GM03348 (cell line): ENCODE measurements at places on chromosomes 1 and 21.
A peak's percentile ranks its signal among the peaks of the same experiment; 100 is the strongest.

DNA sequence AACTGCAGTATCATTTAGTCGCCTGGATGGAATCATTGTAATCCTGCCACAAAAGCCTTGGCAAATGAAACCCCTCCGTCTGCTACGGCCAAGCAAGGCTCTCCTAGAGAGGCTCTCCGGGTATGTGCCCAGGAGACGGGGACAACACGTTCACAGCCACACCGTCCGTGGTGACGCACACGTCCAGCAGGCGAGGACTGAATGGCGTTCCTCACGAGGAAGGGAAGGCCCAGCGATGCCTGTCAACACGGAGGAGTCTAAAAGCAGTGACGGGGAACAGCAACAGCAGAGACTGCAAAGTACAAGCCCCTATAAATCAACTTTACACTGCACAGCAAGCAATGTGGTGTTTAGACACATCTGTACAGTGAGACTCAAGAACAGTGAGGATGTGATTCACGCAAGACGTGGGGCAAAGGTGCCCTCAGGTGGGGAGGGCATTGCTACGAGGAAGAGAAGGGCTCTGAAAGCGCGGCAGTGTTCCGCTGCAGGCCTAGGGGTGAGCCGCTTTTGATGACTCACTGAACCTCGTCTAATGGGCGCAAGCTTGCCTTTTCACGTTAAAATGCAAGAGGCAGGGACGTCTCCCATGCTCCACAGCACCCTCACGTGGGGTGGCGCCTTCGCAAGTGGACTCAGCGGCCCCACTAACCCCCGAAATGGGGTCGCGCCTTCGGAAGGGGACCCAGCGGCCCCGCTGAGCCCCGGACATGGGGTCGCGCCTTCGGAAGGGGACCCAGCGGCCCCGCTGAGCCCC lies 6.8 kb downstream of the WRAP73 start:
- DNase-seq: no peak

GRCh38 chr21:44445145-44445812 lies 10.0 kb upstream of the LRRC3 start:
- DNase-seq: no peak

DNA sequence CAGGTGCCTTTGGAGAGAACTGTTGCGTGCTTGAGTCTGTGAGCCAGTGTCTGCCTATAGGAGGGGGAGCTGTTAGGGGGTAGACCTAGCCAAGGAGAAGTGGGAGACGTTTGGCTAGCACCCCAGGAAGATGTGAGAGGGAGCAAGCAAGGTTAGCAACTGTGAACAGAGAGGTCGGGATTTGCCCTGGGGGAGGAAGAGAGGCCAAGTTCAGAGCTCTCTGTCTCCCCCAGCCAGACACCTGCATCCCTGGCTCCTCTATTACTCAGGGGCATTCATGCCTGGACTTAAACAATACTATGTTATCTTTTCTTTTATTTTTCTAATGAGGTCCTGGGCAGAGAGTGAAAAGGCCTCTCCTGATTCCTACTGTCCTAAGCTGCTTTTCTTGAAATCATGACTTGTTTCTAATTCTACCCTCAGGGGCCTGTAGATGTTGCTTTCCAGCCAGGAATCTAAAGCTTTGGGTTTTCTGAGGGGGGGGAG lies 2.4 kb downstream of the BTG2 start:
- DNase-seq: no peak

DNA sequence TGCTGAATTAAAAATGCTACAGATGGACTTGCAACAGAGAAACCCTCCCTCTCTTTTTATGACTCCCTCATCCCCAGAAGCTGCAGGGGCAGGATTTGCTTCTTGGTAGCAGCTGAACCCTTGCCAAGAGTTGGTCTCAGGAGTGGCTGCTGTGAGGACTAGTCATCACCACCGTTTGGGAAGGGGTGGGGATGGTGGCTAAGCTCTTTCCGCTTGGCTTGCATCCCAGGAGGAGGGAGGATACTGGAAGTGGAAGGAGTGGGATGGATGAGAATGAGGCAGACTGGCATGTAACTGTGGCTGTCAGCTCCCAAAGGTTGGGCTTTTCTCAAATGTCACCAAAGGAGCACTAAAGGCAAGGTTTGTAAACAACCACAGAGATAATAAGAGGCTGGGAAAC lies 50.8 kb upstream of the COL24A1 start:
- DNase-seq: peak; percentile 72

GRCh38 chr1:234613128-234613875 lies 3.3 kb upstream of the IRF2BP2 start:
- peak; percentile 48 for DNase-seq

DNA sequence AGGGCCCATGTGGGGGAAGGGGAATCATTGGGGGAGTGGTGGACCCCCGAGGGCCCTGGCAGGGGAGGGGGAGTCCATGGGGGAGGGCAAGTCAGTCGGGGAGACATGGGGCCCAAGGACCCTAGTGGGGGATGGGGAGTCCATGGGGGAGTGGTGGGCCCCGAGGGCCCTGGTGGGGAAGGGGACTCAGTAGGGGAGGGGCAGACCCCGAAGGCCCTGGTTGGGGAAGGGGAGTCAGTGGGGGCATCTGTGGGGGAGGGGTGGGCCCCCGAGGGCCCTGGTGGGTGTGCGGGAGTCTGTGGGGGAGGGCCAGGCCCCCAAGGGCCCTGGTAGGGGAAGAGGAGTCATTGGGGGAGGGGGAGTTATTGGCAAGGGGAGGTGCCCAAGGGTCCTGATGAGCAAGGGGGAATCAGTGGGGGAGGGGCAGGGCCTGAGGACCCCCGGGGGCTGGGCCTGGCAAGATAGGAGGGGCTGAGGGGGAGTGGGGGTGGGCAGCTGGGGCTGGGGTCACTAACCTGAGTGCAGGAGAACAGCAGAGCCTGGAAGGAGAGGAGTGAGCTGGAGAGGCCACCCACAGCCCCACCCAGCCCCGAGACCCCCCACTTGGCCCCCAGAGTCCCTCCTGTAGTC lies 2.1 kb downstream of the MXRA8 start:
- DNase-seq: no peak

DNA sequence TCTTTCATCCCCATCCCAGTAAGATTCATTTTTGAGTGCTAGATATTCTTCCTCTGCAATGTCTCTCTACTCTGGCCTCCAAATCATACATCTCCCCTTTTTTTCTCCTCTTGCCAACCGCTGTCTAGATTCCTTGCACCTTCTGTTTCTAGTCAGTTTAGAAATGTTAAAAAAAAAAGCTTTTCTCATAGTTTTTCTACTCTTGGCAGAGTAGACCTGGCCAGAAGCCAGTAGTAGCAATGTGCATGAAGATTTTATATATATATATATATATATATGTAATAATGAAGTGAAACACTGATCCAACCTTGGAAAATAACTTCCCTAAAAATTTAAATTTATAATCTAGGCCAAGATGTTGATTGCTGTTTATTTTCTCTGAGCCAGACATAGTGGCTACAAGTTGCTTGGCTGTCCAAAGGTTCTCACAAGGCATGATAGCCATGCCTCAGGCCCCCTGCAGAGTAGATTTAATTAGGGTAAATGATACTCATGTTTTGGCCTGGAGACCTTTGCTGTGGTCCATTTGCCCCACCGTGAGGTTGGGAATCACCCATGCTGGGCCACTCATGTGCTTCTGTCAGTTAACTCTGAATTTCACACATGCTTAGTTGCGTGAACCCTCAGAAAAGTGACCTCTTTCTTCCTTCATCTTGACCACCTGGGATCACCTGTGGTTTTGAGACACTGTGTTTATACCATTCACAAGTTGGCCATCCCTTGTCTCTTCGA lies 103.4 kb upstream of the KCNE2 start:
- DNase-seq: no peak

GRCh38 chr1:116879478-116880133 lies 30.1 kb upstream of the PTGFRN start:
- DNase-seq: no peak

DNA sequence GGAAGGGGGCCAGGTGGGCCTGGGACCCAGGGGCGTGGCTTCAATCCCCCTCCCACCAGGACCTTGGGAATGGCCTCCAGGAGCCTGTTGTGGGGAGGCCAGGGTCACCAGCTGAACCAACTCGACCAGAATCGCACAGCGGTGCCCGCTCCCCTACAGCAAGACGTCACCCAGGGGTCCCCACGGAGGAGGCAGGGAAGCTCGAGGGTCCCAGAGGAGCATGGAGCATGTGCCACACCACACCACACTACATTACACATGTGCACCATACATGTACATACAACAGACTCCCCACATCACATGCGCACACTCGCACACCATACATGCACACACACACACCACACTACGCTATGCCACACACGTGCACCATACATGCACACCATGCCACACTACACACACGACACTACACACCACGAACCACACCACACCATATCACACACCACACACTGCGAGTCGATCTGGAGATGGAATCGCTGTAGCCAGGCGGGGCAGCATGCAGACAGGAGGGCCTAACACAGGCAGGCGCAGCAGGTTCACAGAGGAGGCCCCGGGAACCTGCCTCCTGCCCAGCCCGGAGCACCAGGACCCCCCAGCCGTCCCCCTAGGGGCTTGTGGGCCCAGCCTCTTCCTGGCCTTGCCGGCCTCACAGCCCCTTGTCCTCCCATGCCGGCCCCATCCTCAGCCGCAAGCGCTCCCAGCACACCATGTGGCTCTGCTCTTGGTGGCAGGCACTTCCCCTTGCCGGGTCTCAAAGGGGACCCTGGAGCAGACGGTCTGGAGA lies 596 bp downstream of the ITGB2 start:
- DNase-seq: no peak

DNA sequence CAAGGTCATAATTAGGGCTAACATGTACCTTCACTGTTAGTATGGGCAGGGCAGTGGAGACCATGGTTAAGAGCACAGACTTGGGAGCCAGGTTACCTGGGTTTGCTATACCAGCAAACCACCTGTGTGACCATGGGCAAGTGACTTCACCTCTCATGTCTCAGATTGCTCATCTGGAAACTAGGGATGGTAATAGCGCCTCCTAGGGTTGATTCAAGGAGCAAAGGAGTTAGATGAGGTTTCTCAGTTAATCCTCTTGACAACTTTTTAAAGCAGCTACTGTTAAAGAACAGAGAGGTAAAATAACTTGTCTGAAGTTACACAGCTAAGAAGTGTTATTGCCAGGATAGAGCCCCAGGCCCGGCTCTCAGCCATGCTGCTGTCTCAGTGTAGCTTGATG lies 790 bp upstream of the MATN1 start:
- no peak for DNase-seq

DNA sequence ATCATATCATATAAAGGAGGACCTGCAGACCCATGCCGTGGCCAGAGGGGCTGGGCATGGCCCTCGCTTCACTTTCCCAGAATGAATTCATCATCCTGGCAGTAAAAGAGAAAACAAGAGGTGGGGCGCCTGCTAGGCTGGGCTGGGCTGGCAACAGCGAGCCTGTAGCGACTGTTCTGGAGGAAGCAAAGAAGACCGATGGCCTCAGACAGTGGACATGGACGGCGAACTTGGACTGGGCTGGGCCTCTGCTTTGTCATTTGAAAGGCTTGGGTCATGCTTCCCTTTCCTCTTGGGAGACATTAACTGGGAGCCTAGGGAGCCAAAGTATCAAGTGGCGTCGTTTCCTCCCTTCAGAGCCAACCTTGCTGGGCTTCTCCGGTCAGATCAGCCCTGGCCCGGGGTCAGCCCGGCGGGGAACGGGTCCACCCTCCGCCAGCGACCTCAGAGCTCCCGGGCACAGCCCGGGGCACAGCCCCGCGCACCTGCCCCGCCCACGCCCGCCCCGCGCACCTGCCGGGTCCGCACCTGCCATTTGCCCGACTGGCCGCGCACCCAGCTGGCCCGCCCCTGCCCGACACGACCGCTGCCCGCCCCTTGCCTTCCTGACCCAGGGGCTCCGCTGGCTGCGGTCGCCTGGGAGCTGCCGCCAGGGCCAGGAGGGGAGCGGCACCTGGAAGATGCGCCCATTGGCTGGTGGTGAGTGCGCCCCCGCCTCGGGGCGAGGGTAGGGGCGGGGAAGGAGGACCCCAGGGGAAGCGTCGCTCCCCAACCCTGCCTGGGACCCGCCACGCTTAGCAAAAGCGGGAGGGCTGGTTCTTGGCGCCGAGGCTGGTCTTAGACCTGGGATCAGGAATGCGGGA lies at the start of gene FAM3B:
TSS of gene FAM3B (plus strand) at position 602 of the 863 bp plus-strand sequence. CDS start at position 681, 79 bp downstream.
- DNase-seq: no peak

DNA sequence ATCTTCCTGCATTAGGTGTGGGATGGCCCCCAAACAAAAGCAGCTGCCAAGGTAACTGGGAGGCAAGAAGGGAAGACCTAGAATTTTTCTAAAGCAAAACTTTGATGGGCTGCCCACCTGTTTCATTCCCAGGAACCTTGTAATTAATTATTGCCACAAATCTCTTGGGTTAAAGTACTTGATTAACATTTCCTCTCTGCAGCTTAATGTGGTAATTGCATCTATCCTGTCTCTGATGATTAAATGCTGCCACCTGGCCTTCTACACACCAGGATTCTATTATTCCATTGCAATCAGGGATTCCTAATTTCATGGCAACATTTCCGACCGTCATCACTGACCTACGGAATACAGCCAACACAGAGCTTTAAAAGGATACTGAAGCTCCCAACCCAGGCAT lies 68.3 kb upstream of the RC3H1 start:
- DNase-seq: no peak

- no peak for DNase-seq
Observed at GRCh38 chr21:31164713-31165694, 126.7 kb upstream of the KRTAP19-8 start.

DNA sequence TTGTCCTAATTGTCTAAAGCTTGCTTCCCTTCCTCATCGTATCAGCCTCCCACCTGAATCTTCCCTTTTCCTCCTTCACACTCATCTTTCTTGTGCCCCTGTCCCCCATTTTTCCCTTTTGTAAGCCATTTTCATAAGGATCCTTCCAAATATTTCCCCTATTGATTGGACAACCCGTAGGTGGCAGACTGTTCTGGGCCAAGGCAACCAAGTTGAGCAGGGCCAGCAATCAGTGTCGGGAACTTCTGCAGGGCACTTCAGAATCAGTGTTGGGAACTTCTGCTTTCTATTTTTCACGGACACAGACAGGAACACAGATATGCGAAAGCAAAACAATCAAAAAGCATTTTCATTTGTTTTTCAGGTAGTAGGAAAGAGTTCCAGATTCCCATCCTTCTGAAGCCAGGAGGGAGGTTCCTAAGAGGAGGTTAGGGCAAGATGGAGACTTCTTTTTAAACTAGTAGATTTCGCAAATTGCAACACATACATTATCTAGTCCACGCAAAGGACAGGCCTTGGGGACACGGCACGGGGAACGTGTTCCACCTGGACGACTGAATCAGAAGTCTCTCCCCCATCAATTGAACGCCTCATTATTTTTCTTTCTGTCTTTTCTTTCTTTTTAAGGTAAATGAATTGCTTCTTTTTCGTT lies 691 bp upstream of the MPZL1 start:
- DNase-seq: peak; percentile 64

GRCh38 chr1:162626761-162627160 lies 5.5 kb upstream of the DDR2 start:
- no peak for DNase-seq
